Liver (tissue), 10 donors: ENCODE measurements at places on chromosomes 3 and 15. TPM values are rescaled to one million over a fixed set of nuclear protein-coding genes. Genes with fewer than 3 reads are reported as not detected.

- no peak for DNase-seq
These were observed 101.4 kb upstream of the STT3B start for GRCh38 chr3:31431321-31431720.

- DNase-seq, result no peak
These were observed 191.0 kb downstream of the NLGN1 start for GRCh38 chr3:173588556-173588955.

DNA sequence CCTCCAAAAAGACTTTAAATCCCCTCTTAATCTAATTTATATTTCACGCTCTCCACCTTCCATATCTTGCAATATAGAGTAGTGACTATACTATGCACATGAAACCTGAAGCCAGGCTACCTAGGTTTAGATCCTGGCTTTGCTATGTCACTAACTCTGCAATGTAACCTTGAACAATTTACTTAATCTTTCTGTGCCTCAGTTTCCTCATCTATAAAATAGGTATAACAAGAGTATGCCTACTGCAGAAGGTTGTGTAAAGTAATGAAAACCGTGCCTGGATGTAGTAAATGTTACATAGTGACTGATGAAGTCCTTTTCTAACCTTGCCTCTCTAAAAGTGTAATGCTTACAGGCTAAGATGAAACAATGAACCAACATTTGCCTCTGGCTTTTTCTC is 18.5 kb downstream of the HERC1 start:
- DNase-seq, result no peak

DNA sequence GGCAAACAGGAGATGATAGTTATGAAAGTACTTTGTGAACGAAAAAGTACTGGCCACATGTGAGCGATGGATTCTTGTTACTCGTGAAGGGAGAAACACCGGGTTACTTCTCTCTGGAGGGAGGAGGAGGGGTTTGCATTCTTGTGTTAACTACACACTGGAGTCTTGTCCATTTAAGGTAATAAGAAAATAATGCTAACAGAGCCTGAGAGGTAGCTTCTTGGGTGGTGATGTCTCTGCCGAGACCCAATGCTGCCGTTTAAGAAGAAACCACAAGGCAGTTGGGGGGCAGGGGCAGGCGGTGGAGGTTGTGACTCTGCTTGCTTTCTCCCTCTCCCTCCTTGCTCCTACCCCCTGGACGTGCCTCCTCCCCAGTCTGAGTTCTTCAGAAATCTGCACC is 100.9 kb upstream of the ROPN1 start:
- DNase-seq, result no peak

GRCh38 chr15:83794209-83794608 is 140.3 kb downstream of the ADAMTSL3 start:
- no peak for DNase-seq

Gene STRA6
- polyA plus RNA-seq, result not detected

DNA sequence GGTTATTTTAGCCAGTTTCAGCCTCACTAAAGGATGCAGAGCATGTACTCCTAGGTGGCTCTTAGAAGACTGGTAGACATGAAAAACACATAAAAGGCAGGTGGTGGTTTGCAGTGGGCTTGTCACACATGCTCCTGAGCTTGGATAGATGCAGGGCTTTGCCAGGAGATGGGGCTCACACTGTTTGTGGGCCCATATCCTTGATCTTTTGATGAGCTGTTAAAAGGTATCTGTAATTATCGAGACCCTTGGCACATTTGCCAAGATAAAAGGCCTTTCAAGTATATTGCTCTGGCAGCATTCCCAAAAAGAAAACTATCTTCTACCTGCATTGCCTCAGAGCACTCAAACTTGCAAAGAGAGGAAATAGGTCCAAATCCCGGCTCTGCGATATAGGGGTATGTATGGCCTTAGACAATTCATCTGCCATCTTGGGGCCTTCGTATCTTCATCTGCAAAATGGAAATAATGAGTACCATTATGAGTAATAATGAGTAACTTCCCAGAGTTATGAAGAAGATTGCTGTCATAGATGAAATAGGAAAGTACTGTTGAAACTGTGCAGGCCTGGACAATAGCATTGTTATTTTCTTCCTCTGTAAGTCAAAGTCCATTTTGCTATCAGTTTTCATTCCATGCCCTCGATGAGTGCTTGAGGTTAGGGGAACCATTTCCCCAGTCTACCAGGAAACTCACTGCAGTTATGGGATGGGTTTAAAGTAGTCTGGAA is 172.7 kb downstream of the SYNPR start:
- DNase-seq, result no peak

Gene CCR2
- polyA plus RNA-seq, result 0.68 TPM

DNA sequence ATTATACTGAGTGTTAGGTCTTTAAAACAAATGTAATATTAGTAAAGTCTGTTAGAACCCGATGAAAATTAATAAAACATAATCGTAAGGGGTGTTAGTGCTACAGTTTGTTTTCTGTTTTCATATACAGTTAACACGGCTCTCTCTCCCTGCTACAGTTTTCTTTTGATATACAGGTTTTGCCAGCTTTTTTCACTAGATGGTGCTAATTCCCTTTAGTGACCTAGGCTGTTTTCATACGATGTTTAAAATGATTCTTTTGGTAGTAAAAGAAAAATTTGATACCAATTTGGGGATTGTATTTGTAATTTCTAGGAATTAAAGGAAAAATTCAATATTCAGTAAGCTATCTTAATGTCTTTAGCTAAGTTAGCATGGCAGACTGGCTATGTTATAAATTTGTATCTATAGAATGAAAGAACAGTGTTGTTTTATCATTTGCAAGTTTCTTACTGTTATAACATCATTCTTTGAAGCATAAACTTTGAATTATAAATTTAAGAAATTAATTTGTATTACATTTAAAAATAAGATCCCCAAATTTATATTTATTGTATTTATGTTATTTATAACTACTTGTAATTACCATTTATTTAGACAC is 11.5 kb downstream of the APH1B start:
- DNase-seq, result no peak

- DNase-seq, result no peak
These were observed 19.6 kb downstream of the NSUN3 start for GRCh38 chr3:94082391-94082937.

Gene NISCH
- 10.8 TPM for polyA plus RNA-seq

GRCh38 chr3:66269411-66269810 is 48.6 kb downstream of the SLC25A26 start:
- no peak for DNase-seq

GRCh38 chr3:184599143-184599542 is 37.6 kb downstream of the EPHB3 start:
- no peak for DNase-seq

DNA sequence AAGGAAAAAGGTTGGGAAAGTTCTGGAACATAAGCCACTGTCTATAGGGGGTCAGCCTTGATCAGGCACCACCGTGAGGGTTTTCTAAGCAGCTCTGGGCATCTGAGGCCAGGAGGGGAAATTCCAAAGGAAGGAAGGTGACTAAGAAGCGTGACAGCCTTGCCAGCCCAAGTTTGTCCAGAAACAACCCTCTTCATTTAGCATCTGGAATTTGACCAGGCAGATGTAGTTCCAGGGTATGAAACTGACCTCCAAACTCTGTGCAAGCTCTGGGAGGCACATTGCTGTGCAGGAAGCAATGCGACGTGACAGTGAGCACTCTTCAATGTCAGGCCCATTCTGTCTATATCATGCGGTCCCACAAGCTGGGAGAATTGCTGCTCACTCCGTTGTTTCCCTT is 85.4 kb upstream of the TPM1 start:
- DNase-seq, result no peak

Gene GPR149
- not detected for polyA plus RNA-seq

DNA sequence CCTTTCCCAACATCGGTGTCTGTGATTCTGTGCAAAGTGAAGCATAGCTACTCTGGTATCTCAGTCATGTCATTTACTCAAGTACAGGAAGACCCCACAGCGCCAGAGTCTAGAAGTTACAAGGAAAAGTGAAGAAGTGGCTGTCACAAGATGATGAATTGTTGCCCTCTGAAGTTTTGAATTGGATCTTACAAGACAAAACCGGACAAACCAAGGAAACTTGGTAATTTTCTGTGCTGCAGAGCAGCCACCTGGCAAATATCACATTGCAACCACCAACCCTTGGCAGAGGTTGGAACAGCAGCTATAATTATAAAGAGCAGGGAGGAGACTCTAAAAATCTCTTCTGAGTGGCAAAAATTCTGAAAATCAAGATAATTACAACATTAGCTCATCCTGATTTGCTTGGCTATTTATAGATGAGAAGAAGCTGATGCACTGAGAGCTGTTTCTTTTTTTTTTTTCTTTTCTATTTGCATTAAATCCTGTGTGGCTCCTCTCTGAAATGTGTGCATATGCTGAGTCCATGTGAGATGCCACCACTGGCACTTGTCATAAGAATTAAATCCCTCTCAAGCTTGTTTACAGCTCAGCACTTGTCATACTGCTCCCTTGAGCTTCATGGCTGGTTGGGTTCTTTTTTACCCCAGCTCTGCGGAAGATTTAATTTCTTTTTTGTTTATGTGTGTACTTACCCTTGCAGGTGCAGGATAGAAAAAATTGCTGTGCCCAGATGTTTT is 68.0 kb upstream of the MNS1 start:
- DNase-seq, result no peak

Gene HTD2
- polyA plus RNA-seq, result 14.6 TPM

Gene TRMT10C
- polyA plus RNA-seq, result 30.3 TPM

Gene RETNLB
- polyA plus RNA-seq, result not detected

DNA sequence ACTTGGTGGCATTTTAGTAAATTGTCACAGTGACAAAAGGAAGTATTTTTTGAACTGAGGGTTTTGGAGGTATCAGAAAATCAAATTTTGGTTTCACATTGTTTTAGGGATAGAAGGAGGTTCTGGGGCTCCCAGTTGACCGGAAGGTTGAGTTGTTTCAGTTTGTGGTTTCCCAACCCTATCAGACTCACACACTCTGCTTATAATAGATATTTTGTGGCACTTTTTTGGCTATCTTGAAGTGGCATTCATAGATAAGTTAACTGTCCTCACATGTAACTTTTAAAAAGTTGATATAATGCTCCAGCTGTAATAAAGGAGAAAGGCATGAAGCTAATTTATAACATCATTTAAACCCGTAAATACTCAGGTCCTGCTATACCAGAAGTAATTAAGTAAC is 12.8 kb downstream of the ARMC8 start:
- no peak for DNase-seq

DNA sequence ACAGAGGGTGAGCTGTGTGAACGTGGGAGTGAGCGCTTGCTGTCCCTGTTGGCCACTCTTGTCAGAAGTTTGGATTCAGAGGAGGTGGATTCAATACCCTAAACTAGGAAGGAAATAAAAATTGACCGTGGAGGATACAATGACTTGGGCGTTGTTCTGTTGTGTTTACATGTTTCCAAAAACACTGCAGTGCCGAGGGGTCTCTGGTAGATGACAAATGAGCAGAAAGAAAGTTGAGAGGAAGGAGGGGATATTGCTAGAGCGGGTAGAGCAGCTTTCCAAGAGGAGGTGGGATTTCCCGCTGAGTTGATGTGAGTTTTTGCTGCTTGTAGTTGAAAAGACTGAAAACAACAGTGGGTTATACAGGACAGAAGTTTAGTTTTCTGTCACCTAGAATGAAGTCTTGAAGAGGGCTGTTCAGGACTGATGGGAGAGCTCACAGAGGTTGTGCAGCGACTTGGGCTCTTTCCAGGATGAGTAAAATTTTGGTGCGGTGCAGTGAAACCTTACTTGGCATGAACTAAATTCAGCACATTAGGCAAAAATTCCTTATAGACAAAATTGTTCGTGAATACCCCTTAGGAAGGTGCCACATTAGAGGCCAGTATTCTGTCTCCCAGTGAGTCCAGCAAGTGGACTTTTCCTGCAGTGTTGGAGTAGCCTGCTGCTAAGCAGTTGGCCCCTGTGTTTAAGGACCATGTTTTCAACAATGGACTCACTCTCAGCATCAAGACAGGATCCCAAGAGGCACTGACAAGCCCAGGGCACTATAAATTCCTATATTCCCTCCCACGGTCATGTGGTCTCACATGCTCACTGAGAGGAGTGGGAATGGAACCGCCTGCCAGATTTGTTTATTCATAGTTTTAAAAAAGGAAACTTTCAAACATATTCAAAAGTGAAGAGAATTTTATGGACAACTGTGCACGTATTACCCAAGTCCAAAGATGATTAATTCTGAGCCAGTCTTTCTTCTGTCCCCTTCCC is 435.0 kb upstream of the C2CD4B start:
- DNase-seq, result no peak

DNA sequence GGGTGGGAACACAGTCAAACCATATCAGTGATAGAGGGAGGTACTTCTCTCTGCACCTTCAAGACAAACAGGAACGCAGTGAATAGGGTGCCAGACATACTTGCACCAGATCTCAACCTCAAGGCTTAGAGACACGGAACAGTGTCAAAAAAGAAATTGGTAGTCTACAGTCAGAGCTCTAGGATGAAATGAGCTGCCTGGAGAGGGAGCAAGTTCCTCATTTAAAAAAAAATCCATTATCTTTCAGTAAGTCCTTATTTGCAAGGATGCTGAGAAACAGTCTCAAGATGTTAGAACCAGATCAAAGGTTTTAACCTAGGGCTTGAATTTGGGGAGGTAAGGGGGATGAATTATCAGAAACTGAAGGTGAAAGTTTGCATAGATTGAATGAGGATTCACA is 20.2 kb upstream of the LMCD1 start:
- no peak for DNase-seq

DNA sequence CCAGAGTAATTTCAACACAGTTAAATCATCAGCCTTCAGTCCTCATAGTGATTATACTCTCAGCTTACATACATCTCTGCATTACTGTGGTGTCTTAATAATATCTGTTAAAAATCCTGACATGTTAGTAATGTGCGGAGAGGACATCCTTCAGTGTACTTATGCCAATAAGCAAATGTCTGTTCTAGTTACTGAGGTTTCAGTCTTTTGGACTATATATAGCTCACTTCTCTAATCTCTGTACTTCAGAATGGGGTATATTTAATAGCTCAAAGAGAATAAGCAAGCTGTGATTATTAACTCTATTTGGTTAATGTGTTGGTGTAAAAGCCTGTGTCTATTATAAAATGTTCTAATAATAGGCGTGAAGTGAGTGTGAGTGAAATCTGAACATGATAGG is 28.9 kb upstream of the OSTN start:
- DNase-seq, result no peak
